T-helper 1 cell (primary cell): ENCODE measurements at places on chromosomes 4 and X.

DNA sequence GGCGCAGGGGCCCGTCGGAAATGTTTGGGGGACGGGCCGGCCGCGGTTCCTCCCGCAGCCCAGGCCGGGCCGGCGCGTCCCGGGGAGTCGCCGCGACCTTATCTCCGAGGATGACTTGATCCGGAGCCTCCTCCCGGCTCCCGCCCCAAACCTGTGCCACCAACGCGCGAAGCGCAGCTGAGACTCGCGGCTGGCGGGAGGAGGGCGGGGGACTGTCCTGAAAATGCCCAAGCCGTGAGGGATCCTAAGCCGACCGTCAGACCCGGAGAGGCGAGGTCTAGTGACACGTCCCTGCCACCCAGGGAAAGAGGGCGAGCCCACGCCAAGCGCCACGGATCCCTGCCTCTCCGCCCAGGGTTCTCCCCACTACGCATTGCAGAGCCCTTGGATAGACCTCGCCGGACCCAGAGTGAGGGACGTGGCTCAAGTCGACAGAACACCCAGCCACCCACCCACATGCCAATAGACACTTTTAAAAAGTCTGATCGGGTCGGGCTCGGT lies 26.9 kb downstream of the UTP14A start:
- DNase-seq: no peak

- DNase-seq: no peak
Observed at GRCh38 chr4:73429118-73429517, 6.9 kb upstream of the AFP start.

GRCh38 chrX:100748108-100748507 lies 16.2 kb upstream of the SYTL4 start:
- DNase-seq: no peak

DNA sequence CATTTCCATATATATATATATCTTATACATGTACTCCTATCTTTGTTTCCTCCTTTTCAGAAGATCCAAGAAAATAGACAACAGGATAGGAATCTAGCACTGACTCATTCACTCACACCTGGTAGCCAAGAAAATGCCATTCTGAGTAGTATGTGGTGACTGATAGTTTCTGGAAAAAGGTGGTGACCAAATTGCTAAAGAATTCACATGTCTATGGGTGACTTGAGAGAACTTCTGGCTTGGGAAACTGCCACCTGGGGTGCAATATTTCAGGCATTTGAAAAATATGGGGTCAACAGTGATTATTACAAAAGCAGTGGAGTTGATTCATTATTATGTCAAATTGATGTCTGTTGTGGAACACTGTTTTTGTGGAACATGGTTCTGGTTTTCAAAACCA lies 605.1 kb downstream of the PCDH18 start:
- no peak for DNase-seq

GRCh38 chrX:121356139-121356849 lies 308.9 kb downstream of the GLUD2 start:
- no peak for DNase-seq

DNA sequence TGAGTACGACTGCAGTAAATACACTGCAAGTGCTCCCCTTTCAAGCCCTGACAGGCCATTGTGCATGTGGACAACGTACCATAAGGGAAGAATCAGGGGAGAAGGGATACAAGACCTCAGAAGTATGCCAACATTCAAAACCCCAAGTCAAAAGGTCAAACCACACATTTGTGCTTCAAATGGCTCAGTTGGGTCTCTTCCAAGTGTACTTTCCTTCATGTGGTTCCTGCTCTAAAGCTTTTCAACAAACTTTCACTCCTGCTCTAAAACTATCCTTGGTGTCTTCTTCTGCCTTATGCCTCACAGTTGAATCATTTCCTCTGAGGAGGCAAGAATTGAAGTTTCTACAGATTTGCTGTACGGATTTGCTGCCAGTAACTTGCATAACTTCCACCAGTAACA lies 305.7 kb upstream of the SLIT2 start:
- DNase-seq: no peak

DNA sequence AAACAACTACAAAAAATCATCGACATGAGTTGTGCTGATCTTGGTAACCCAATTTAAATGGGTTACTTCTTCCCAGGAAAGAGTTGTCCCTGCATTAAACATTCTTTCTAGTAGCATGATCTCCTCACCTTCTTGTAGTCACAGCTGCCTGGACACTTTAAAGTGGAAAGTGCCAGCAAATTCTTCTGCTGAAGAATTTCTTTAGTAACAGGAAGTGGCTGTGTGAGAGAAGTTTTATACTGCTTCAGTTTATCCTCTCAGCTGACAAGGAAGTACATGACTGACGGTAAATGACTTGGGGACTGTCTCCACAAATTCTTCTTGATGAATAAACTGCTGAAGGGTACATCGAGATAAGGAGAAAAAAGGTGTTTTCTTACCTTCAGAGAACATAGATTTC lies 18.2 kb upstream of the TNIP3 start:
- no peak for DNase-seq

DNA sequence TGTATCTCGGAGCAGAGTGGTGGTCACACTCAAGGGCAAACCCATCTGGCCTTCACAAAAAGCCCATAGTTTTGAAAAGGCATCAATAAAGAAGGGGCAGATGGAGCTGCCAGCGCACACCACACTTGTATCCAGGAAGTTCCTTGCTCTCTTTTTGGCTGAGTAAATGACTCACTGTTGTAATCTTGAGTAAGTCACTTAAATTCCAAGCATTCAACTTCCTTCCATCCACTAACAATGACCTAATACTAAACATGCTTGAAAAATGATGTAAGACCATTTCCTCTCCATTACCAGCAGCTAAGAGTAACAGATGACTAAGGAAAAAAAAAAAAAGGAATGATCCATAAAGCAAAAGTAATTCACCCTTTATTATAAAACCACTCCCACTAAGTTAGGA lies 32.4 kb upstream of the MYOZ2 start:
- no peak for DNase-seq

GRCh38 chr4:147730333-147730732 lies 1.6 kb upstream of the ARHGAP10 start:
- no peak for DNase-seq

DNA sequence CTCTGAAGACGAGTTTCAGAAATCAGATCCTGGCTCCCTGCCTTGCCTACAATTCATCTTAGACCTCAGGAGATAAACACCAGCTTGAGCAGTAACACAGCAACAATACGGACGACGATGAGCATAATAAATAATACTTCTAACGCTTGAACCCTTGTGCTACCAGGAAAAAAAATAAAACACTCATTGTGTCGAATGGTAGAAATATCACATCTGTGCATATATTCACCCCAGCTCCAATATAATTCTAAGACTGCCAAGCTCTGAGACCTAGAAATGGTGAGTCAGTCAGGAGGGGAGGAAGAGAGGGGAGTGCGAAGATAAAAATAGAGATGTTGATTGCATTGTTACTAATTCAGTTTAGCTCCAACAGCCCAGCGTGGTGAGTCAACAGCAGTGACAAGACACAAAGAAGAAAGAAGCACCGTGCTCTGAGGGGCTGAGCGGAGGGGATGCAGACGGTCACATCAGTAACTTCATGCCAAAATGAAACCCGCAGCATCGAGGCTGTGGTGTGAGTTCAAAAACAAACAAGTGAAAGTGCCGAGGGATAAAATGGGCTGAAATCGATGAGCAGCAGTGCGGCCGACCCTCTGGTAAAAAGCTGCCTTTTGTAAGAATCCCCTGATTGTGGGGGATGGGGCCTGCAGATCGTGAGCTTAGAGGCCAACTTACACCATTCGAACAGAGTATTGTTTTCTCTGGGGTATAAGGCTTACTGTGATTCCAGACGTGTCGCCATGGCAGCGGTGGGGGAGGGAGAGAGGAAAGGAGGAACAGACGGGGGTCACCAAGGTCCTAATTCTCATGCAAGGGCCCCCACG lies 150.4 kb downstream of the MGST2 start:
- no peak for DNase-seq

DNA sequence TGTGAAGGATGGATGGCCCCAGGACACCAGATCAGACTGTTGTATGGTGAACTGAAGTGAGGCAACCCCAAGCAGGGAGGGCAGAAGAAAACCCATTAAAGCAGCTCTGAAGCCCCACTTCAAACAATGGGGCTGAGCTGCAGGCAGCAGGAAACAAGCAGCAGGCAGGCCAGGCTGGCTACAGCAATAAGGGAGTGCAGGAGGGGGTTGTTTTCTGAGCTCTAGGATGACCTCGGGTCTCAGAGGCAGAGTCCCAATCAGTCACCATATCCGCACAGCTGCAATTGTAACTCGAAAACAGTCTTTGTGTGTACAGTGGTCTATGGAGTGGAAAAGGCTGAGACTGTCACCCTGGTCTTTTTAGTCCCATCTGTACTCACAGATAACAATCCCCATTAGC lies 90.4 kb downstream of the COL4A6 start:
- DNase-seq: no peak

DNA sequence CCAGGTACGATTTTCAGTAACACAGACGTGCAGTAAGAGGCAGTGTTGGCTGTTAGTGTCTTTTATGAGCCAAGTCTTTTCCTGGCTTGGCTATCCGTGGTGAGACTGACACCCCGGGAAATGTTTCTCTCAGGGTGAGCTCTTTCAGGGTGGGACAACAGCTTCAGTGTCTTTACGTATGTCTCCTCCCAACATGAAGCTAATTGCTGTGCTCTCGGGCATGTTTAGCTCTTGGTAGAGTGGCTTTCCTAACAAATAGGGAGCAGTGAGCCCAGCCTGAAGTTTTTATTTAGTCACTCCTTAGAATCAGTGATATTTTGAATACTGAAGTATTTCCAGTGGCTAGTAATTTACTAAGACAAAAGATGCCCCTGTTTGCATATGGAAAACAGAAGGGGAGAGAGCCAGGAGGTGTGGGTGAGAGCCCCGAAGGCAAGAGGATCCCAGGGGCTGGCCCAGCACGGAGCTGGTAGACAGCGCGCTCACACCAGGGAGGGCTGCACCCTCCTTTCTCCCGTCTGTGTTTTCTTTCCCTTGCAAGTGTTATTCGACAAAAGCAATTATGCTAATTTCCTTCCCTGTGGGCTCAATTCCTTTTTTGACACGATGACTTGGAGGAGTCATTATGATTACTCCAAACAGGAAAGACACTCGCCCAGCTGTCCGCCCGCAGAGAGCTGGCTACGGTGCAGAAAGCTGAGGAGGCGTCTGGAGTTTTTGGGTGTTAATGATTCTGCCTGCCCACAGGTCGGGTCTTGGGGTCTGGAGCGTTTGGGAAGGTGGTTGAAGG lies 47.7 kb downstream of the PDGFRA start:
- no peak for DNase-seq

GRCh38 chrX:131264053-131264452 lies 25.1 kb downstream of the IGSF1 start:
- no peak for DNase-seq

- no peak for DNase-seq
Observed at GRCh38 chr4:38233727-38234480, 273.7 kb downstream of the PTTG2 start.

DNA sequence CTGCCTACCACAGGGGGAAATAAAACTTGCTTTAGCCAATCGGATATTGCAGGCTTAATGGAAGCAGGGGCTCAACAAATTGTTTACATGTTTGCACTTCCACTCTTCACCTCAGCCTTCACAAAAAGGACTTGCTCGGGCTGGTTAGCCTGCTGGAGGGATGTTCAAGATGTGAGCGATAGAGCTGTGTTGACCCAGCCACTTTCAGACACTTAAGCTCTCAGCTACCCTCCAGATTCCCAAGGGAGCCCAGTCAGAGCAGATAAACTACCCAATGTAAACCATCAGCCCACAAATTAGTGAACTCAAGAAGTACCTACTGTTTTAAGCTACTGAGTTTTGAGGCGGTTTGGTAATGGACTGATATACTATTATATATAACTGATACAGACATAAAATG lies 508.4 kb upstream of the FTHL17 start:
- no peak for DNase-seq

- DNase-seq: no peak
Observed at GRCh38 chrX:122583551-122583950, 600.5 kb upstream of the GRIA3 start.

GRCh38 chr4:8435656-8436121 lies 4.8 kb downstream of the ACOX3 start:
- DNase-seq: no peak

GRCh38 chr4:169254546-169254983 lies 16.2 kb downstream of the SH3RF1 start:
- DNase-seq: no peak
